ENCODE measurements at places on chromosomes 12 and 14. TPM values are rescaled to one million over a fixed set of nuclear protein-coding genes. Genes with fewer than 3 reads are reported as not detected.

DNA sequence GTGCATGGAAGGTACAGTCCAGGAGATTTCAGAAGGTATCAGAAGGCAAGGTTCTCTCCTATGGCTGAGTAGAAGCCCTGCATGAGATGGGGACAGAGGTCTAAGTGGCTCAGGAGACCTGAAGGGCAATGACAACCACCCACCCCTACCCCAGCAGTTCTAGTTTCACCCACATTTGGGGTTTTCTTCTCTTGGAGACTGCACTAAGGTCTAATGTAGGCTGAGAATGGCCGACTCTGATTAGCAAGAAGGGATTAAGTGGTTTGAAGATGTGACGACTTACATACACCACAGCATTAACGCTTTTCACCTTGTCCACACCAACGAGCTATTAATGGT is 71.7 kb upstream of the SOX5 start:
- no peak overlapping the region for H3K27ac ChIP-seq
- DNase-seq, result no peak
- H3K4me3 ChIP-seq, result no peak overlapping the region

DNA sequence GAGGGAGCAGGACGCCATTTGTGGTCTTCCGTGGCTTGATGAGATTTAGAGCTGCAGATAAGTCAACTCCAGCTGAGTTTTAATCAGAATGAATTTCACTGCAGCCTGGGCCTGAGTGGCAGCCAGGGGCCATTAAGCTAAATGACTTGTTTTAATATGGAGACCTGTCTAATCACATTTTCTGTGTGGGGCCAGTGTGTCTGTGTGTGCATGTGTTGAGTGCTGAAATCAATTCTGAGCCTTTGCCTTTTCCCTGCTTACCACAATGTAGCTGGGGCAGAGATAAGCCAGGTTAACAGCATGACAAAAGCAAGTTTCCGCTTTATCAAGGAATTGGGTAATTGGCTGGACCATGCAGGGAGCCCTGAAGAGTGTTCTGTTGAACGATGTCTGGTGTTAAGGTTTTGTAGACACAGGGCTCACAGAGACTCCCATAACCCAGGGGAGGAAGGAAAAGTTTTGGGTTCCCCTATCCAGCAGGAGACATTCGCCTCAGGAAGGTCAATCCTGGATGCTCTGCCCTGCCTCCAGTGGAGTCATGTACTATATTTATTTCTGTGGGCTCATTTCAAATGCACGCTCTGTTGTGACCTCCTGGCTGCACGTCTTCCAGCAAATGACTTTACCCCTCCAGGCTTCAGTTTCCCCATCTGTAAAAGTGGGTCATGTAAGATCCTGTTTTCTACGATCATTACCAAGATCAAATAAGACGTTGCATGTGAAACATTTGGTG is 24.2 kb downstream of the RPH3A start:
- H3K27ac ChIP-seq, result no peak overlapping the region
- no peaks in the 10 kb centered on the region for H3K27me3 ChIP-seq
- DNase-seq, result no peak
- H3K4me1 ChIP-seq, result no peaks in the 10 kb centered on the region
- no peaks in the 10 kb centered on the region for H3K36me3 ChIP-seq

DNA sequence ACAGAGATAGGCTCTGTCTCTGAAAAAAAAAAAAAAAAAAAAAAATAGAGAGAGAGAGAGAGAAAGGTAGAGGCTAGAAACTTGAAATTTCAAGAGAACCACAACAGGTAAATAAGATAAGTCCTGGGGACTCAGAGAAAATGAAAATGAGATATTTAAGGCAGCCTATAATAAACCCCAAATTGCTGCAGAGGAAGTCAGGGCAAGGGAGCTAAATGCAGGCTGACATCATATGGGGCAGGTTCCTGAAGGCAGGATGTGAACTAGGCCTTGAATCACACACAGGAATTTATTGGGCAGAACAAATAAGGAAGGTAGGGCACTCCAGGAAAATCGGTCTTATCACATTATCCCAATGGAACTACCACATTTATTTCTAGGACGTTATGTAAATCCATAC is 54.9 kb upstream of the NUDT4 start:
- H3K4me1 ChIP-seq, result no peaks in the 10 kb centered on the region
- H3K27me3 ChIP-seq, result no peaks in the 10 kb centered on the region
- H3K4me3 ChIP-seq, result no peak overlapping the region
- no peaks in the 10 kb centered on the region for H3K36me3 ChIP-seq

Gene KRT4
- under 0.01 TPM for total RNA-seq

DNA sequence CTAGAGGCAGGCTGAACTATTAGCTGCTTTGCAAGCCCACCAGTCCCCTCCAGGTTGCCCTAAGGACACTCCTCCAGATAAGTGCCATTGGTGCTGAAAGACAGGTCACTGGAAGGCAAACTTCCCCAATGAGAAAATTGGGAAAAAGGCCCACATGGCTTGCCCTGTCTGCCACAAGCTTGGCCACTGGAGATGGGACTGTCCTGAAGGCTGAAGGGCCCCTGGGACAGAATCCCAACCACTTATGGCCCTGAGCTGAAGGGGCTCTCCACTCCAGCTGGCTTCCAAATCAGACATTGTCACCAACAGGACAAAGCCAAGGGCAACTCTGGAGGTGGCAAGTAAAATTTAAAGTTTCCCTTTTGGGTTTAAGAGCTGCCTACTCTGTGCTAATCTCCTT is 12.2 kb upstream of the DHRS2 start:
- H3K36me3 ChIP-seq, result no peaks in the 10 kb centered on the region
- H3K27me3 ChIP-seq, result no peaks in the 10 kb centered on the region
- no peak overlapping the region for H3K27ac ChIP-seq
- no peak overlapping the region for H3K4me3 ChIP-seq
- DNase-seq, result no peak

Gene KLHL33
- total RNA-seq, result 1.5 TPM

Gene UNG
- 23.9 TPM for total RNA-seq

Gene ALG10
- total RNA-seq, result 5.8 TPM

DNA sequence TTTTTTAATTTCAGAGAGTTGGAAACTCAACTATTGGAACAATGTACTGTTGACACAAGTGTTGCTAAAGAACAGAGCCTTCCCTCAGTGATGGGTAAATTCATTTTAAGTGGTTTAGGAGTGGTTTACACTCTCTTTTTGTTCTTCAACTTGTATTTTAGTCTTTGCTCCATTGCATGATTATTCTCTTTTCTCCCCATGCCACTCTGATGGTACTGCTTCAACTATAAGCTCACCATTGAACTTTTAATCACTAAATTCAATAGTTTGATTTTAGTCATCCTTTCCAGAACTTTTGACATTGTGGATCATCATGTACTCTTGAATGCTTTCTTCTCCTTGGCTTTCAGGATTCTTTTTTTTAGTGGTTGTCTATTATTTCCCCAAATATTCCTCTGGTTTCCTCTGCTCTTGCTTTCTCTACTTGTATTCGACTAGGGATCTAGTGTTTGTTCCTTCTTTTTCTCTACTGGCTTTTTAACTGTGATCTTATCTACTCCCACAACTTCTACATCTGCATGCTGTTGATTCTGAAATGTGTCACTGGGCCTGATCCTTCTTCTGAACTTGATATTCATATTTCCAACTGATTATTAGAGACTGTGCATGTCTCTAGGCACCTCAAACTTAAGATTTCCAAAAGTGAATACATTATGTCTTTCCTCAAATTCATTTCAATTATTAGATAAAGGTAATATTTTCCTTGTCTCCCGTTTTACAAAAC is 15.4 kb downstream of the ACTR10 start:
- no peak overlapping the region for H3K27ac ChIP-seq
- H3K36me3 ChIP-seq, result no peaks in the 10 kb centered on the region
- H3K27me3 ChIP-seq, result no peaks in the 10 kb centered on the region
- no peaks in the 10 kb centered on the region for H3K4me1 ChIP-seq
- H3K4me3 ChIP-seq, result no peak overlapping the region
- DNase-seq, result no peak

GRCh38 chr14:57659052-57659451 is 165.4 kb upstream of the CCDC198 start:
- no peak for DNase-seq
- no peaks in the 10 kb centered on the region for H3K27me3 ChIP-seq
- no peak overlapping the region for H3K4me3 ChIP-seq
- no peak overlapping the region for H3K27ac ChIP-seq
- H3K4me1 ChIP-seq, result no peaks in the 10 kb centered on the region

DNA sequence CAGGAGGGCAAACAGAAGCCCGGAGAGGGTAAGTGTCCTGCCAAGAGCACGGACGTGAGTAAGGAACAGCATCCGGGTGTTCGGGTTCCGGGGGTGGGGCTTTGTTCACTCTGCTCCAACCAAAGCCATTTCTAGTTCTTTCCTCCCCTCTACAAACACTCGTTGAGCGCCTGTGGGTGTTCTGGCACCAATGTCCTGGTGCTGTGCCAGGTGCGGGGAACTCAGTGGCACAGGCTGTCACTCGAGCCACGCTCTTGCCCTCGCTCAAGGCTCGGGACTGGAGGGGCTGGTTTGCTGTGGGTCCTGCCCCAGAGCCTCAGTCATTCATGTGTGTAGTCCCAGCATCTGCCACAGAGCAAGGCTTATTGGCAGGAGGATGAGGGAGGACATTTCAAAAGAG is 157.5 kb downstream of the CALM1 start:
- no peaks in the 10 kb centered on the region for H3K27me3 ChIP-seq
- H3K36me3 ChIP-seq, result no peaks in the 10 kb centered on the region
- no peaks in the 10 kb centered on the region for H3K4me1 ChIP-seq
- no peak for DNase-seq
- no peak overlapping the region for H3K27ac ChIP-seq
- H3K4me3 ChIP-seq, result no peak overlapping the region

GRCh38 chr14:21073921-21074320 is 3.8 kb downstream of the ARHGEF40 start:
- no peak for DNase-seq
- peaks cover 28% of the 10 kb centered on the region for H3K36me3 ChIP-seq
- H3K4me3 ChIP-seq, result no peak overlapping the region
- H3K27me3 ChIP-seq, result no peaks in the 10 kb centered on the region
- peaks cover 9% of the 10 kb centered on the region for H3K4me1 ChIP-seq

GRCh38 chr14:32169191-32169590 is 32.7 kb upstream of the RNU6-7 start:
- no peak for DNase-seq
- no peaks in the 10 kb centered on the region for H3K27me3 ChIP-seq
- no peak overlapping the region for H3K27ac ChIP-seq
- no peaks in the 10 kb centered on the region for H3K4me1 ChIP-seq

Gene C12orf75
- total RNA-seq, result 40.6 TPM

DNA sequence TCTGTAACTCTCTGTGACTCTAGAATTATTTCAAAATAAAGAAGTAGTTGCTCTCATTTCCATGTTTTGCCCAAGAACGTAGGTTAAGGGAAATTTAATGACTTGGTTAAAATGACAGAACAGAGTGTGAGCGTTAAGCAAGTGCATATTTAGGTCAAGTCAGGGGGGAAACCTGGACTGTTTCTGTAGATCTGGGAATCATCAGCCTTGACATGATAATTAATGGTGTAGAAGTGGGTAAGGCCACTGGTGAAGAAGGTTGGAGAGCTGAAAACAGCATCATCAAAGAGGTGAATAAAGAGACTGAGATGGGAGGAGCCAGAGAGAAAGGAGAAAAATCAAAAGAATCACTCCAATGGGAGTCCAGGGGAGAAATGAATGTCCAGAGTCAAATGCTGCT is 49.4 kb upstream of the STK38L start:
- no peak overlapping the region for H3K4me3 ChIP-seq
- no peak for DNase-seq
- H3K27ac ChIP-seq, result no peak overlapping the region

Gene TDRD9
- 0.50 TPM for total RNA-seq

DNA sequence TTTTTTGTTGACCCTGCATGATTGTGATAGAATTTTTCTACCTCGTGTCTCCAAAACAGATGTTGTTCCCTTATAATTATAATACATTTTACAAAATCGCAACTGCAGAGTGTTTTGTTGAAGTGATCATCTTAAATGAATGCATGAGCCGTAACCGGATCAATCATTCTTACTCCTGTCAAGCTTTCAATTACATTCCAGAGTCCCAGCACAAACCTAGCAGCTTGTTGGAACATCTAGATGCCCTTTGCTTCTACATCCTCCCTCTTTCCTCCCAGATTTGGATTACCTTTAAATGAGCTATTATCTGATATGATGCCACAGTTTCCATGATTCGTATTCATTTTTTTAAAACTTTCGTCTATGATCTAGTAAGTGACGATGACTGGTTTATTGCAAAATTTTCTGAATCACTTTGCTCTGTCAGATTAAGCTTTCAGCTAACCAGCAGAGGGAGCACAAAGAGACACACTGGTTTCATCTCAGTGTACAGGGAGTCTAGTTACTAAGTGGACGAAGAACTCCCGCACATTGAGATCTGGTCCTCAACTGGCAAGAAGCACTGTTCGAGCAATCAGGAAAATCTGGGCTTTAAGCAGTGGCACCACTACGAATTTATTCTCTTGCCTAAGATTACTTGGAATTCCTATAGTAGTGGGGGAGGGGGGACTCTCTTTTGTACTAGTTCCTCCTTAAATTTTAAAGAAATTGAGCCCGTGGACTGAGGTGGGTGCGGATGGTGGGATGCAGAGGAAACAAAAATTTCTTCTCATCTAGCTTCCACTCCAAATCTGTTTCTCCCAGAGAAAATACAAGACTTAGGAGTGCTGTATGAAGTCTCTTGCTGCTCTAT is 40.9 kb downstream of the TSHR start:
- H3K27ac ChIP-seq, result no peak overlapping the region
- no peaks in the 10 kb centered on the region for H3K27me3 ChIP-seq
- H3K36me3 ChIP-seq, result no peaks in the 10 kb centered on the region
- H3K4me1 ChIP-seq, result no peaks in the 10 kb centered on the region
- DNase-seq, result peak; percentile 89
- H3K4me3 ChIP-seq, result peak overlapping the region; percentile 0

Gene TSHR
- total RNA-seq, result not detected

GRCh38 chr12:16530268-16530850 is 75.6 kb downstream of the LMO3 start:
- no peak overlapping the region for H3K4me3 ChIP-seq
- no peak for DNase-seq
- H3K36me3 ChIP-seq, result no peaks in the 10 kb centered on the region
- H3K27ac ChIP-seq, result no peak overlapping the region
- no peaks in the 10 kb centered on the region for H3K27me3 ChIP-seq
- no peaks in the 10 kb centered on the region for H3K4me1 ChIP-seq

Gene HOTAIR
- not detected for total RNA-seq

- no peaks in the 10 kb centered on the region for H3K4me1 ChIP-seq
- H3K36me3 ChIP-seq, result no peaks in the 10 kb centered on the region
- H3K27ac ChIP-seq, result no peak overlapping the region
- peaks cover 2% of the 10 kb centered on the region for H3K27me3 ChIP-seq
- no peak for DNase-seq
Measured at GRCh38 chr14:89067293-89067972, 243.0 kb downstream of the TTC8 start.

GRCh38 chr12:102376181-102376747 is 104.1 kb downstream of the IGF1 start:
- no peak overlapping the region for H3K27ac ChIP-seq
- peak; percentile 61 for DNase-seq
- no peaks in the 10 kb centered on the region for H3K4me1 ChIP-seq
- no peaks in the 10 kb centered on the region for H3K27me3 ChIP-seq

GRCh38 chr14:68342216-68342763 is 450.6 kb downstream of the ZFP36L1 start:
- H3K4me1 ChIP-seq, result no peaks in the 10 kb centered on the region
- H3K27me3 ChIP-seq, result no peaks in the 10 kb centered on the region
- DNase-seq, result no peak
- no peak overlapping the region for H3K27ac ChIP-seq

- no peak overlapping the region for H3K27ac ChIP-seq
- H3K4me1 ChIP-seq, result no peaks in the 10 kb centered on the region
- H3K36me3 ChIP-seq, result no peaks in the 10 kb centered on the region
Measured at GRCh38 chr12:4482936-4483335, 37.3 kb upstream of the FGF6 start.

Data from fibroblast of lung (primary cell).